ENCODE measurements at places on chromosomes 7 and 10.

- no peak for DNase-seq
Observed at GRCh38 chr7:37109843-37110242, 338.8 kb downstream of the ELMO1 start.

- no peak for DNase-seq
Observed at GRCh38 chr10:121637437-121637836, 39.2 kb upstream of the FGFR2 start.

- DNase-seq: no peak
Observed at GRCh38 chr7:375901-376305, 85.9 kb downstream of the FOXL3 start.

GRCh38 chr7:148566736-148567135 is 23.8 kb upstream of the C7orf33 start:
- no peak for DNase-seq

- DNase-seq: no peak
Observed at GRCh38 chr10:126203746-126204145, 184.5 kb downstream of the ADAM12 start.

DNA sequence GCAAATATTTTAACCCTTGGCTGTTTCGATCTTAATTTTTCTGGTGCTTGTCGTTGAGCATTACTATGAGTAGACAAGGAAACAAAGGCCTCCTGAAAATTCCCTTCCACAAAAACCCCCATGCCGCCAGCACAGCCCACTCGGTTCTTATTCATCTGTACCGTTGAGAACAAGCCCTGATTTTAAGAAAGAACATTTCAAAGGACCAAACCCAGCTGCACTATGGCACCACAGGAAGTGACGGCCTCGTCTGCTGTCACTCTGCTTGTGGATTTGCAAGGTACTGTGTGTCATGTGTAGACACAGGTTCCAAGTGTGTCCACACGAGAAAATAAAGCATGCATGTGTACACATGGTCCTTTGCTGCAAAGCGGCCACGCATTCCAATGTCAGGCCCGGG is 285.2 kb downstream of the DNAJB6 start:
- peak; percentile 63 for DNase-seq

GRCh38 chr7:127819975-127820731 is 168.2 kb downstream of the SND1 start:
- DNase-seq: no peak

DNA sequence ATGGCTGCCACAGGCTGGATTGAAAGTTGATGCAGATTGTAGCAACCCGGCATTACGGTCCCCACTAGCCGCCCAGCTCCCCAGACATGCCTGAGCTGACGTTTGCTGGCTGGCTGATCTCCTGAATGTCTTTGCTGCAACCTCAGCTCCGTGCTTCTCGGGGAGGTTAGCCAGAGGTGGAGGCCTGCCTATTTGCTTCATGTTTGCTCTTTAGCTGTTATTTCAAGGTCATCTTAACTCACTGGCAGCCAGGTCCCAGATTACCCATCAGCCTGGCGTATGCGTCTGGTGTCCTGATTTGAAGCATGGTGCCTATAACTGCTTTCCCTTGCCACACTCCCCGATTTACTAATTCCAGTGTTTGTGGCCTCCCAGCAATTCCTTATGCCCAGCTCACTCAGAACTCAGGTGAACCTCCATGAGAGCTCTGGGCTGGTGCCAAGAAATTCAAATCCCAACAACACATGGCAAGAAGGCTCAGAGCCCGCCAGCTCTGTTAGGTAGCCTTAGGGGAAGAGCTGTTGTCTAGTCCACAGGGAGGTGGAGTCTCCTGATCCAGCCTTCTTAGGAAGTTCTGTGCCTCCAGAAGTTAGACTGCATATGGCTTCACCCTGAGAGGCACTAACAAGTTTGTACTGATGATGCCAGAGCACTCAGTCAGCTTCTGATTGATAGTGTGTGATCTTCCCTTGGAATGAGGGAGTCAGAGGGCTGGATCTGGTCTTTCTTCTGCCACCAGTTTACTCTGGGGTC is 69.7 kb upstream of the EXOC4 start:
- no peak for DNase-seq

DNA sequence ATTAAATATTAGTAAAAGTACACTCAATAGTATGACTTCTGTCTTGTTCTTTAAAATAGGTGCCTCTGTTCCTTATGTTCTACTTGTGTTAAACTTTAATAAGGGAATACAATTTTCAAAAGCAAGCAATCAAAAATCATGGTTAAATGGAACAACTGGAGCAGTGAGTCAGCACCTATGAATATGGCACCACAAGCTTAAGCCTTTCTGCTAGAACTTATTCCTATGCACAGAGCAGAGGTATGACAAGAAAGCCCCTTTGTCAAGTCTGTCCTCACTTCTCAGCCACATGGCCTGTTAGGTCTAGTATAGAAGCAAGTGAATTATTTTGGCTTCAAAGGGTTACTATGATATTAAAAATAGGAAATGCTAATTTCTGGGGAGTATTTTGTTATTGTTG is 29.8 kb downstream of the FAM13C start:
- no peak for DNase-seq

DNA sequence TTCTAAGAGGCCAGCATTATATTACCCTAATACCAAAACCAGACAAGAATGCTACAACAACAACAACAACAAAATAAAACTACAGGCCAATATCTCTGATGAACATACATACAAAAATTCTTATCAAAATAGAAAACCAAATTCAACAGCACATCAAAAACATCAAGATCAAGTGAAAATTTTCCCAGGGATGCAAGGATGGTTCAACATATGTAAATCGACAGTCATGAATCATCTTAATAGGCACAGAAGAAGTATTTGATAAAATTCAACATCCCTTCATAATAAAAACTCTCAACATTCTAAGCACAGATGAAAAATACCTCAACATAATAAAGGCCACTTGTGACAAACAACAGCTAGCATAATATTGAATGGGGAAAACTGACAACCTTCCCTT is 75.3 kb downstream of the JMJD1C start:
- DNase-seq: no peak

GRCh38 chr10:120086066-120086465 is 193.5 kb downstream of the SEC23IP start:
- DNase-seq: no peak

GRCh38 chr10:47336387-47337134 is 11.6 kb upstream of the RBP3 start:
- DNase-seq: no peak

DNA sequence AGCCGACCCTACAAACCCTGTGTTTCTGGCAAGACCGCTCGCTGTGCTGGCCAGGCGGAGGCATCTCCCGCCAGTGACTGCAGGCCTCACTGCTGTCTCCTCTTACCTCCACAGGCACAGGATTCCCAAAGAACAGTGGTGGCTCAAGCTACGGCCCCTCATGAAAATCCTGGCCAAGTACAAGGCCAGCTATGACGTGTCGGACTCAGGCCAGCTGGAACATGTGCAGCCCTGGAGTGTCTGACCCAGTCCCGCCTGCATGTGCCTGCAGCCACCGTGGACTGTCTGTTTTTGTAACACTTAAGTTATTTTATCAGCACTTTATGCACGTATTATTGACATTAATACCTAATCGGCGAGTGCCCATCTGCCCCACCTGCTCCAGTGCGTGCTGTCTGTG is 36.2 kb downstream of the PITRM1 start:
- DNase-seq: no peak

DNA sequence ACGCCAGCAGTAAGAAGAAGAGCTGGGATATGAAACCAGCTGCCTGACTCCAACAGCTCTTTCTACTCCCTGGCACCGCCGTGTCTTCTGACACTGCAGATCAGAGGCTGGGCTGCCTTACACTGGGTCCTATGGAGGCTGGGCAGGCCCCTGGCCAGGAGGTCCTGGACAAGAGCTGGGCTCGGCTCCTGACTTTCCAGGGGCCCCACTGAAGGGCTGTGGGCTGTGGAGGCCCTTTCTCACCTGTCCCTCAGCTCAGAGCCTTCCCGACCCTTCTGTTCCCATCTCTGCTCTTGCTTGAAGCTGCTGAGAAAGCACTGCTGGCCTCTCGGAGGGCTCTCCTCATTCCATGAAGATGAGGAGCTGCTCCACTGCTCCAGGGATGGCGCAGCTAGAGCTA is 85.9 kb upstream of the UNC5B start:
- DNase-seq: no peak

- peak; percentile 94 for DNase-seq
Observed at GRCh38 chr10:8331896-8332729, 277.6 kb downstream of the GATA3 start.

GRCh38 chr7:142554560-142555532 is 194.4 kb upstream of the PRSS1 start:
- no peak for DNase-seq

DNA sequence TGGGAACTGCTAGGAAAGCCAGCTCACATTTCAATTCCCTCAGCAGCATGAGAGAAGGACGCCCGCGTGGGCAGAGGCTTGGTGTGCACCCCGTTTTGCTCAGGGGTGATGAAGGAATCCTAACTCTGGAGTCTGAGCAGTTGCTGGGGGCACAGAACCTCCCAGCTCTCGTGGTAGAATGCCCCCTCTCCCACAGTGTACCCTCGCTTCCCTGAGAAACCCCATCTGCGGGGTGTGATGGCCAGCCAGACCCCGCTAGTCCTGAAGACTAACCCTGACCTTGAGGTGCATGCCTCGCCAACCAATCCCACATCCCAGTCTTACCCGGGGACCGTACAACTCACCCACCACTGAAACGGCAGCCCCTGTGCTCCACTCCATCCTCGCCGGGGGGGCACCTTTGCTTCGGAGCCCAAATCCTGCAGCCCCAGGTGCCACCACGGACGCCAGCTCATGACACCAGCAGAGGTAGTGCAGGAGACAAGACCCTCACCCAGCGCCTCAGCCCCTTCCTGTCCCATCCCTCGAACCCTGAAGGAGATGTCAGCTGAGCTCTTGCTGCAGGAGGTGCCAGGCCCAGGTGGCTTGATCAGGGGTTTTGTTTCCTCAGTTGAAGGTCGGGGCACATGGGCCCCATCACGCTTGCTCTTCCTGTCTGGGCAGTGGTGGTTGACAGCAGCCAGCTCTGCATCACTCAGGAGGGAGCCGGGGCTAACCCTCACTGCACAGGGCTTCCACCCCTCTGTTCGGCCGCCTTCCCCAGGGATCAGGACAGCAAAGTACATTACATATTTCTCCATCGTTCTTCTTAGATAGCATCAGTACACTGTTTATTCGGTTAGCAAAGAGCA is 236.5 kb downstream of the MGMT start:
- peak; percentile 28 for DNase-seq

DNA sequence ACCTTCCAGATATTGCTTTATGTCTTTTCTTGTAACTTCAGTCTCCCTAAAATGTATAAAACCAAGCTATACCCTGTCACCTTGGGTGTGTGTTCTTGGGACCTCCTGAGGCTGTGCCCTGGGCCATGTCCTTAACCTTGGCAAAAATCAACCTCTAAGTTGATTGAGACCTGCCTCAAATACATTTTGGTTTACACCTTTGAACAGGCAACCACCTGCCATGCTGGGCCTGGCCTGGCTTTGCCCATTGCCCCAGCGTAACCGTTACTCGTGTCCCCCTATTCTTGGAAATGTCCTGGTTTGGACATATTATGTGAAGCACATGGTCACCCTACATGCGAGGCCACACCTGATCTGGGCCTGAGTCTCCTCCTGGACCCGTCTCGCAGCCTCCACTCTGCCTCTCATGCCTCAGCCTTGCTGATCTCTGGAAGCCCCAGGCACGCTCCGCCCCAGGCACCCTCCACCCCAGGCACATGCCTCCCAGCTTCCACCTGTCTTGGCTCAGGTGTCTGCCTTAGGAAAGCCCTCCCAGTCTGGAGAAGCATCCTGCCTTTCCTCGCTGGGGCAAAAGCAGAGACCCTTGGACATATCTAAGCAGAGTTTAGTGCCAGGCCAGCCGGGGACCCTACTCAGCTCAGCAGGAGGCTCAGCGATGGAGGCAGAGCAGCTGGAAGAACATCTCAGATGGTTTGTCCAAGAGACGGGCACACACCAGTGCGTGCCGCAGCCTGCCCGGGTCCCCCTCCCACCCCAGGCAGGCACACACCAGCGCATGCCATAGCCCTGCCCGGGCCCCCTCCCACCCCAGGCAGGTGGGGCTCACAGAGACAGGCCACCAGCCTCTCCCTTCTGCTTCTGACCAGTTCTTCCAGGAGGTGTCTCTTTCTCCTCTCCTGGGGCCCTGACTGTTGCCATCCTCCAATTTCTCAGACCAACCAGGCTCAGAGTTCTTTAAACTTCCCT is 4.0 kb upstream of the VIPR2 start:
- no peak for DNase-seq

DNA sequence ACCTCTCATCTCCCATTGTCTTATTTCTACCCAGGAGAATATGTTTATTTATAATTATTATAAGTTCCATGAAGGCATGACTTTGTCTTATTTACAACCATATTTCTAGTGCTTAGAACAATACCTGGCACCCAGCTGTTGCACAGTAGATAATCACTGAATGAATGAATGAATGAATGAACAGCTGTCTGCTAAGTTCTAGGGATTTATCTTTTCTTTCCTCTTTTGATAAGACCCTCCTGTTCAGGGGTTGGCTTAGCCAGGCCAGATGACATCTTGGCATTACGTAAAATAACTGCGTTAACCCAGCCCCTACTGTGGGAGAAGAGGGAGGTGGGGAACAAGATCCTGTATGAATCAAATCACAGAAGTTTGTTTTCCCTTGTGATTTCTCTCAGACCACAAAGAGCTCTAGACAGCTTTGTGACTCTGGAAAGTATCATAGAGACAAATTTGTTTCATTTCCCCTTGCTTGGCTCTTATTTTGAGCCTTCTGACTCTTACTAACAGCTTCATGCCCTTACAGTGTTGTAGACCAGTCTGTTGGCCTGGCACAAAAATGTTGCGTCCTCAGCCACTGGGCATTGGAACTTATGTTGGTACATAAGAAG is 8.4 kb downstream of the ZNF862 start:
- DNase-seq: no peak

DNA sequence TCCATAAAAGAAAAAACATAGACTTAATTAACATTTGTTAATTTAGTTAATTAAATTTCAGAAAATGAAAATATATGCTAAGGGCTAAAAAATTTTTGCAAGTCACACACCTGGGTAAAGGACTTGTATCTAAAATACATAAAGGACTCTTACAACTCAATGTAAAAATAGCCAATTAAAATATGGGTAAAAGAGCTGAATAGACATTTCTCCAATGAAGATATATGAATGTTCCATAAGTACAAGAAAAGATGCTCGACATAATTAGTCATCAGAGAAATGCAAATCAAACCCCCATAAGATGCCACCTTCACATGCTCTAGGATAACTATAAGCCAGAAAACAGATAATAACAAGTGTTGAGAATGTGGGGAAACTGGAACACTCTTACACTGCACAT is 144.4 kb upstream of the NOBOX start:
- no peak for DNase-seq

- no peak for DNase-seq
Observed at GRCh38 chr7:132932296-132933071, 149.4 kb downstream of the CHCHD3 start.

GRCh38 chr7:16558761-16559302 is 32.2 kb downstream of the LRRC72 start:
- DNase-seq: no peak

DNA sequence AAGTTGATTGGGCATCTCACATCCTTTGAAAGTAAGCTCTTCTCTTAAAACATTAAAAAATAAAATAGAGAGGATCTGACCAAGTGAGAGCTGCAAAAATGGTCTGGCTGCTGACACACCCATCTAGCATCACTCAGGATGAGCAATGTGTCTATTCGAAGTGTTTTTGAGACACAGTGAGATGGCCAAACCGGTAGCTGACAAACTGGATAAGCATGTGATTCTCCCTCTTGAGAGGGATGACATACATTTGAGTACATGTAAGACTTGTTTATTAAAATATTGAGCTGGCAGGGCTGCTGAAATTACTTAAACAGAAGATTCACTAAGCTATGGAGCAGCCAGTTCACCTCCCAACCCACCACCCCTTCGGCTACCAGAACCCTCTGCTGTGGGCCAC is 333.9 kb downstream of the ADRA2A start:
- DNase-seq: no peak

- DNase-seq: no peak
Observed at GRCh38 chr10:46525177-46525823, 31.2 kb downstream of the GPRIN2 start.

Measured in DND-41 (cell line).